ENCODE measurements at places on chromosomes 12 and 14.

- no peak for DNase-seq
Observed at GRCh38 chr12:88496891-88497371, 83.3 kb downstream of the KITLG start.

DNA sequence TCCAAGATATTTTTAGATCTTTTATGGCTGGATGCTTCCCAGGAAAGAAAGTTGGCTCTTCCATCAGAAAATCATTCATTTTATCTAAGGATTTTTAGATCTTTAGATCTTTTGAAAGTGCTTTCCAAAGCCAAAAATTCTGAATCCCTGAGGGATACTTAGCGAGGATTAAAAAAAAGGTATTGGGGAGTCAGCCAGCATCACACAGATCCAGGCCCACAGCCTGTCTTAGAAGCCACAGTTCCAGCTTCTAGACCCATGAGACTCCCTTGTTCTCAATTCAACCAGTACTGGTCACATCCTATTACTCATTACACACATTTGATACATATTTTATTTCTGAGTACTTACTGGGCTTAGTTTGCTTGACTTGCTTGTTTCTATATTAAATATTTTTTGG lies 49.9 kb downstream of the TSPAN8 start:
- DNase-seq = no peak

DNA sequence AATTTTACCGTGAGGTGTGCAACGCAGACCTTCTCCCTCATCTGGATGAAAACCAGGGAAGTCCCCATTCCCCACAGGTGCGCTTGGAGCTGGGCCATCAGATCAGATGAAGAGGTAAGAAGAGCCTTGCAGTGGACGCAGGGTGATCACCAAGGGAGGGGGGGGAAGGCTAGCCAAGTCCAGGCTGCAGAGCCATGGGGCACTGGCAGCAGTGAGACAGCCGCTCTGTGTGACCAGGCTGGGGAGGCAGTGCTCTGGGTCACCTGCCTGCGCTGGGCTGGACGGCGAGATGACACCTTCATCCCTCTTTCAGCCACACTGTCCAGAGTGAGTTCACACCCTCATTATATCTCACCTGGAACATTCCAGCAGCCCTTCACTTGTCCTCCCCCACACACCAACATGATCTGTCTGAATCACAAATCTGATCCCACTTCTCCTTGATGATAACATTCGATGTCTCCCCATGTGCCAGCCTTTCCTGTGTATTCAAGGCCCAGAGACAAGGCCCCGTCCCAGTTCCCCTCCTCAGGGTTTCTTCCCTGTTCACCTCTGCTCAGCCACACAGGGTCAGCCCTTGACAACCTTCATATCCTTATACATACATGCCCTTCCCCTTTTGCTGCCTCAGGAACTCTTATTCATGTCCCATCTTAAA lies 65.9 kb upstream of the VASH1 start:
- no peak for DNase-seq

DNA sequence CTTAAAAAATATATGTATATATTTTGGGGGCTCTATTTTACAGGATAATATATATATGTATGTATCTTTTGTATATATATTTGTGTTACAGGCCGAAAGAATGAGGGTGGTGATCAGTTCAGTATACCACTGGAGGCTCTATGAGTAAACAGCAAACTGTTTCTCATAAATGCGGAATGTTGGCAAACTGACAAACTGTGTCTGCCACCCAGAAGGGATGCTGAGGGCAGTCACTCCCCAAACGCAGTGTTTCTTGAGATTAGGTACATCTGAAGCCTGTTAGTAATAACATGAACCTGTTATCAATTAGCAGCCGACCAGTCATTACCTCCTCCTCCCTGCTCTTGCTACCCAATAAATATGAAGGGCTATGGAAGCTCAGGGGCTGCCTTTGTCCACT lies 20.8 kb downstream of the TNFAIP2 start:
- peak; percentile 74 for DNase-seq

DNA sequence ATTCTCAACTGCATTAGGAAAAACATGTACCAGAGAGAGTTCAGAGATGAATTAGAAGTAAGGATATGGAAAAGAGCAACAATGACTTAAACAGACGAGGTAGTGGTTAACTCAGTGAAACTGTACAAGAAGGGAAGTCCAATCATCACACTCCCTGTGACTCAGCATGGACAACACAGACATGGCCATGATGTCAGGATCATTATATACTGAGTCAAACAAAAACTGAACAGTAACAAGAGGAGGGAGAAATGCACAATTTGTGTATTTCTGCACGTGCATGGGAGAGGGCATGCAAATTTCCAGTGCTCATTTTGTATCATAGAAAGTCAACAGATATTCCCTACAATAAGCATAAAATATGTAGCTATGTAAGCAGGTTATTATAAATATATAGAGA lies 1037.8 kb downstream of the BCL11B start:
- peak; percentile 74 for DNase-seq

DNA sequence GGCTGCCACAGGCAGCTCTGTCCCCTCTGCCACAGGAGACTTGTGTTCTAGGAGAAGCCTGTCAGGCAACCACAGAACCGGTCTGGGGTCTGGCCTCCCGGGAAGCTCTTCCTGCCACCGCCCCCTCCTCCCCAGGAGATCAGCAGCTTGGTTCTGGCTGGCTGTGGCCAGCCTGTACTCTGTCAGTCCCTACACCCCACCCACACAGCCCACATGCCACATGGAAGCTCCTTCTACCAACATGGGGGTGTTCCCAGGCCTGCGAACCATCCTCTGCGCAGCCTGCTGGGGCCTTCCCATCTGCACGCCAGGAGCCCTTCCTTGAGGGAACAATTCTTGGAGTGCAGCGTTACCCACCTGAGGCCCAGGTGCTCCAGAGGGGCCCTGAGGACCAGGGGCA lies 16.8 kb downstream of the TMEM106C start:
- DNase-seq = no peak
